ENCODE measurements at places on chromosomes 2 and 18.

GRCh38 chr2:128473175-128474035 lies 154.7 kb upstream of the HS6ST1 start:
- DNase-seq: peak; percentile 28

- DNase-seq: no peak
Observed at GRCh38 chr2:53064154-53064553, 703.5 kb upstream of the CHAC2 start.

GRCh38 chr2:190947711-190948251 lies 66.2 kb downstream of the STAT1 start:
- DNase-seq: no peak

GRCh38 chr2:136131484-136131960 lies 13.6 kb upstream of the CXCR4 start:
- DNase-seq: no peak

GRCh38 chr2:146867477-146867986 lies 977.3 kb upstream of the ACVR2A start:
- DNase-seq: no peak

DNA sequence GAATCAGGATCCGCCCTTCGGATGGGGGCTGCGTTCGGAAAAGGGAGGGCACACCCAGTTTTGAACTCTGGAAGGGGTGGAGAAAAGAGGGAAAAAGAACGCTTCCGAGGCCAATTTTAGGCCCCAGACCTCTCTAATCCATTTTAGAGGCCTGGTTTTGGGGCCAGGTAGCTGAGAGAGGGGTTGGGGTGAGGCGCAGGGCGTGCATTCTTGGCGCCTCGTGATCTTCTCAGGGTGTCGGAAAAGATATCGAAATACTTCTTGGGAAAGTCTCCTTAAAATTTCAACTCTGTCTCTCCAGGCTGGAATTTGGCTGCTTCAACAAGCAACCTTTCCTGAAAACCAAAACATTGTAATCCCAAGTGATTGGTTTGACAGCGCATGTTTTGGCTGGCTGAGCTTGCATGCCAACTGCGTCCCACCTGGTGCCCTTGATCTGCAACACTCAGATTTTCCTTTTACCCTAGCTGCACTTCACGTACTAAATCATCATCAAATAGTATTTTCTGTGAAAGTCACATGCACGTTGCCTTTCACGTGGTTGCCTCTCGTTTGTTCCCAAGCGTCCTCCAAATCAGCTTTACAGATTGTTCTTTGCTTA lies 864 bp upstream of the XPO1 start:
- peak; percentile 49 for DNase-seq

- no peak for DNase-seq
Observed at GRCh38 chr18:47871288-47871687, 59.2 kb downstream of the SMAD2 start.

DNA sequence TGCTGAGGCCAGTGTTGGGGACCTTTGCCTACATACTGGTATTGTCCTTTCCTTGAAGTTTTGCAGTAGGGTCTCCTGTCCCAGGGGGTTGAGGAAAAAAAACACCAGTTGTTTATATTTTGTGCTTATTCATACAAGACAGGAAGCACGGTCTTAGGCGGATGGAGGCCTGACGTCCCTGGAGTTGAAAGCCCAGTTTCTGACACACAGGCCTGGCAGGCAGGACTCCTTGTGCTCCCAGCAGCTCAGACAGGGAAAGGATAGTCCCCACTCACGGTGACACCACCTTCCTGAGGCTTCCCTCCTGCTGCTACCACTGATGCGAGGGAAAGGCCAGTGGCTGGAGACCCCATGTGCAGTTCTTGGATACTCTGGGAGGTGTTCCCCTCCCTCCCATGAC lies 15.5 kb upstream of the SP100 start:
- no peak for DNase-seq

GRCh38 chr2:104473546-104473945 lies 380.4 kb upstream of the POU3F3 start:
- no peak for DNase-seq

GRCh38 chr18:7950380-7951136 lies 383.4 kb downstream of the PTPRM start:
- no peak for DNase-seq

- no peak for DNase-seq
Observed at GRCh38 chr18:38421021-38421420, 855.4 kb upstream of the CELF4 start.

DNA sequence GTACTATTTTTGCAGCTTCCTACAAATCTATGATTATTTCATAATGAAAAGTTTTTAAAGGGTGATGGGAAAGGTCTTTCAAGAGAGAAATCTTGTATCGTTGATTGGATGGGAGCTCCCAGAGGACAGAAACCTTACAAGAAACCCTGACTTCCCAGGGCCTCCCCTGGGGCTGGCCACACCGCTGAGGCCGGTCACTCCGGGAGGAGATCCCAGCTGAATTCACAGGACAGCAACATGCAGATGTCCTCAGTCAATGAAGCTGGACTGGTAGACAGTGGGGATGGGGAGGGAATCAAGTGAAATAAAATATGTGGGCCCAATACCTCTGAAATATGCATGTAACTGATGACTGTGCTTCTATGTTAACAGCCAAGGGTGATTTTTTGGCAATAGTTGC lies 135.6 kb downstream of the TFCP2L1 start:
- DNase-seq: no peak

DNA sequence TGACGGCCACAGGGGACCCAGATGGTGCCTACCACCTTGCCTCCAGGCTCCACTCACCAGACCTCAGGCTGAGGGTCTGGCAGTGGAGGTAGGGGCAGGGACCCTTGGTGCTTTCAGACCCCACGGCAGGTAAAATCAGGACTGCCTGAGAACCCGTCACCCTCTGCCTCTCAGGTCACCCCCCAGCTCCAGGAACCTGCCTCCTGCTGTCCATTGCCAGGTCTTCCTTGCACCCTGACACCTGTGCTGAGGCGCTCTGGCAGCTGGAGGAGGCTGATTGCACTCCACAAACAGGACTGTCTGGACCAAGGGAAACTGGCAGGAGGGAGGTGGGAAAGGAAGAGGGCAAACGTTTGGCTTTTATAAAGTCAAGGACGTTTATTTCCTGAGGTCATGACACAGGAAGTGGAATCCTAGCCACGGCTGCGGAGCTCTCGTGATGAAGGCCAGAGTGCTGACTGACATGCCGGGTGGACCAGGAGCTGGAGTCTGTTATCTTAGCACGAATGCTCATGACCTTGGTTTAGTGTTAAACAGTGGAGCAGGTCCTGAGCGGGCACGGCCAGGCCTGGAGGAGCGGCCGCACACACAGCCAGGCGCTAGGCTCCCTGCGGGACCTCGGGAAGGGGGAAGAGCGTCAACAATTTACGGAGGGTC lies 40.5 kb downstream of the ANO7 start:
- no peak for DNase-seq

DNA sequence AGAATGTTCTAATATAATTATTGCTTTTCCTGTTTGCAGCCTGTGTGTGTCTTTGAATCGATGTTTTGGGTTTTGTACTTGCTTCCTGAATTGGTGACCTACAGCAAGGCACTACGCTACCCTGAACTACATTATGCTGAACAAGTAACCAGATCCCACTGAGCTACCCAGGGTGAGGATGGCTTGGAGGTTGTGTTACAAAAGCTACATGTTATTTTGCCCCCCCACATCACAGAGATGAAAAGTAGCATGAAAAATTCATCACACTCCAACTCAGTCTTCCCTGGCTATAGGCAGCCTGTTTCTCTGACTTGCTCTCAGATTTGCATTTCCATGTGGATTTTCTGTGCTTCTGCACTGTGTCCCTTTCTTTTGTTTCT lies 162.1 kb downstream of the LDLRAD4 start:
- no peak for DNase-seq

- no peak for DNase-seq
Observed at GRCh38 chr2:217955881-217956493, 46.8 kb downstream of the TNS1 start.

DNA sequence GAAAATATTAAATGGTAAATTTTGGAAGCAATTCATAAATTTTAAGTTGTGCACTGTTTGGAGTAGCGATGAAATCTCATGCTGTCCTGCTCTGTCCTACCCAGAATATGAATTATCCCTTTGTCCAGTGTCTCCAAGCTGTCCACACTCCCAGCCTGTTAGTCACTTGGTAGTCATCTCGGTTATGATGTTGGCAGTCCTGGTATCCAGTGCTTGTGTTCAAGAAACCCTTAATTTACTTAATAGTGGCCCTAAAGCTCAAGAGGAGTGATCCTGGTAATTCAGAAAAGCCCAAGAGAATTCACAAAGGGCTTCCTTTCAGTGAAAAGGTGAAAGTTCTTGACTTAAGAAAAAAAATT lies 71.8 kb upstream of the STAM2 start:
- no peak for DNase-seq

GRCh38 chr18:22411446-22411845 lies 6.3 kb downstream of the CTAGE1 start:
- DNase-seq: no peak

DNA sequence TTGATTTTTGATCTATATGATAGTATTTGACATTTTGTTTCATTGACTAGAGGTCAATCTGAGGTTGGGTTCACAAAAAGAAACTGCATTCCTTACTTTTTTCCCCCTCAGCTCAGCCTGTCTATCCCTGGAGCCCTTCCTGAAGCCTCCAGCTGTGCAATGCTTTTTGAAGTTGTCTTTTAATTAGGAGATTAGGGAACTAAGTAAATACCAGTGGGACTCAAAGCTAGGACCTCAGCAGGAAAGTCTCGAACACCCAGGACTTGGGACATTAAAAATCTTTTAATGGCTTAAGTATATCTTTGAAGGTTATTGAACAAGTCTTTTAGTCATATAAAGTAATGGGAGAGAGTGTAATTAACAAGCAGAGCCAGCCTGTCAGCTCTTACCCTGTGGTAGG lies 220.2 kb downstream of the PDE11A start:
- DNase-seq: no peak

DNA sequence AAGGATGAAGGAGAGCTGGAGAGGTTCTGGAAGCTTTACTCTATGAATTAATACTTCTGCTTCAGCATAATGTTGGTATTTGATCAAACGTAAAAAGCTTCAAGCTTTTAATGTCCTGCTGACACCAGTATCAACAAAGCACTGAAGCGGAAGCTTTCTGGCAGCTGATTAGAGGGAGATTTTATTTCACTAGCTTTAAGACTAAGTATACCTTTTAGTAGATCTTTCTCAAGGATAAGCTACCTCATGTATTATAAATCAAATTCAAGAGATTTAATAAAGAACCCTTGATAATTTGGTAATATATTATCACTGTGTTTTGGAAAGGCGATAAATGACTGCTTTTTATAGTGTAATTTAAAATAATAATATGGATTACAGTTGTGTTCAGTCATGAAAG lies 128.0 kb upstream of the CD302 start:
- DNase-seq: no peak

- no peak for DNase-seq
Observed at GRCh38 chr2:109253217-109253616, 124.2 kb downstream of the SH3RF3 start.

GRCh38 chr2:151251012-151251411 lies 10.7 kb downstream of the RBM43 start:
- DNase-seq: no peak

- no peak for DNase-seq
Observed at GRCh38 chr2:55916473-55917049, 7.0 kb downstream of the EFEMP1 start.

DNA sequence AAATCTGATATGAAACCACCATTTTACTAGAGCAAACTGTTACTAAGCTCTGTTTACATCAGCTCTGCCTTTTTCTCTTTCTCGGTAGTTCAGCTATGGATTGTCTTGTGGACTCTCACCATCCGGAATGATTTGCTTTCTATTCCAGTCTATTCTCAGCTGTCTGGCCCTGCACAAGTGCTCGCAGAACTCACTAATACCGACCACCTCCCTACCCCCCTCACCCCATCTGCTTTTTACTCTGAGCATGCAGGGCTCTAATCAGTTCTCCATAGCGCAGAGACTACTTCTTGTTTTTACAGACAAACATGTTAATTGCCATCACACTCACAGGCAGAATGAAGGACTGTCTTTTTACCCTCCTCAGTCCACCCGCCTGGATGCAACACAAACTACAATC lies 180.7 kb upstream of the POU3F3 start:
- DNase-seq: no peak

DNA sequence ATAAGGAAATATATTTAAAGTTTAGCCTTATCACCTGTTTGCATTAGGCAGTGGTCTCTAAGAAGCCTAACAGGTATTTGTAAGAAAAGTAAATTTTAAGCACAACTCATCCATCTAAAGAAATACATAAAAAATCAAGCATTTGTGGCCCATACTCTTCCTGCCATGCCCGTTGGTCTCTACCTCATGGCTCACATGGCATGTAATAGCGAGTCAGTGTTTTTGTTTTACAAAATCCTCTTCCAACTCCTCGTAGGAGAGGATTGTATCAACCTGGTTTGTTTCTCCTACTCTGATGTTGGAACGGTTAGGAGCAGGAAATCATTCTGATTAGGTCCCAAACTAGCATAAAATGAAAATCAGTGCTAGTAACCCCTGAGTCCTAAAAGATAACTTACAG lies 91.8 kb downstream of the FMNL2 start:
- DNase-seq: no peak

- DNase-seq: peak; percentile 68
Observed at GRCh38 chr18:10405816-10406663, 48.4 kb upstream of the APCDD1 start.

DNA sequence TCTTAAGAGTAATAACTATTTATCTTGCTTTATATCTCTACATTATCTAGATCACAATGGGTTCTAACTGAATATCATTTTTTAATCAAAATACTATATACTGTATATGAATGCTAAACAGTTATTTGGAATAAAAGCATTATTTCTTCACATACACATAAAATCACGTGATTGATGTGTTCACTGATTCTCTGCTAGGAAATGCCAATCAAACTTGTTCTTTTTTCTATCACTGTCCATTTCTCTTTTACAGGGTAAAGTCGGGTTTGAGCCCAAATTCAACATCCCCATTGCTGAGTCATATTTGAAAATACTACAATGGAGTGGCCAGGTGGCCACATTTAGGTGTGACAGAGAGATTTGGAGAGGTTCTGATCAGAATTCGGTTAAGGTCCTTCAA lies 1114.0 kb upstream of the PIK3C3 start:
- no peak for DNase-seq

DNA sequence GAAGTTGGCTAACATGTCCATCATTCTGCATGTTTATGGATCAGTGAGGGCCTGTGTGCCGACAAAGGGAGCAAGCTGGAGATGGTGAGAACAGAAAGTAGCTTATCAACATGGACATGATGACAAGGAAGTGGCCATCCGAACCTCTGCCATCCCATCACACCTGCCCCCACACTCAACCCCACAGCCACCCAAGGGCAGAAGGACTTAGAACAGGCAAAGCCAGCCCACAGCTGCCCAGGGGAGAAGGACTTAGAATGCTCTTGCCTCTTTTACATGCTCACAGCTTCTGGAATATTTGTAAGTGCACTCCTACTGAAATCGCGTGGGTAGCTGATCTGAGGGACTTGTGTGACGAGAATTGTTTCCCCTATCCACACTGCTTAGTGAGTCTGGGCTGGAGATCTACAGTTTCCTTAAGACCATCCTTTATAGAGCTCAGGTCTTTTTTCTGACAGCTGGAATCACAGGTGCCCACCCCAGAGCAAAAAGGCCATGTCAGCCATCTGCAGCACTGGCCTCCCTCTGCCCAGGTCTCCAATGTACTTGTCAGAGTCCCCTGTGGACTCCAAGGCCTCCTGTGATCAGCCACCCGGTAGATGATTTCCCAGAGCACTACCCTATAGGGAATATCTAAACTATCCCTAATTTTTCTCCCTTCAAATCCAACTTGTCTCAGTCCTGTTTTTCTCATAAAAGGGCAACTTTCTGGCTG lies 154.1 kb downstream of the SMAD7 start:
- no peak for DNase-seq

Measured in H9 (cell line).